SIG-M5 (cell line): ENCODE measurements at places on chromosomes 13 and 19.

DNA sequence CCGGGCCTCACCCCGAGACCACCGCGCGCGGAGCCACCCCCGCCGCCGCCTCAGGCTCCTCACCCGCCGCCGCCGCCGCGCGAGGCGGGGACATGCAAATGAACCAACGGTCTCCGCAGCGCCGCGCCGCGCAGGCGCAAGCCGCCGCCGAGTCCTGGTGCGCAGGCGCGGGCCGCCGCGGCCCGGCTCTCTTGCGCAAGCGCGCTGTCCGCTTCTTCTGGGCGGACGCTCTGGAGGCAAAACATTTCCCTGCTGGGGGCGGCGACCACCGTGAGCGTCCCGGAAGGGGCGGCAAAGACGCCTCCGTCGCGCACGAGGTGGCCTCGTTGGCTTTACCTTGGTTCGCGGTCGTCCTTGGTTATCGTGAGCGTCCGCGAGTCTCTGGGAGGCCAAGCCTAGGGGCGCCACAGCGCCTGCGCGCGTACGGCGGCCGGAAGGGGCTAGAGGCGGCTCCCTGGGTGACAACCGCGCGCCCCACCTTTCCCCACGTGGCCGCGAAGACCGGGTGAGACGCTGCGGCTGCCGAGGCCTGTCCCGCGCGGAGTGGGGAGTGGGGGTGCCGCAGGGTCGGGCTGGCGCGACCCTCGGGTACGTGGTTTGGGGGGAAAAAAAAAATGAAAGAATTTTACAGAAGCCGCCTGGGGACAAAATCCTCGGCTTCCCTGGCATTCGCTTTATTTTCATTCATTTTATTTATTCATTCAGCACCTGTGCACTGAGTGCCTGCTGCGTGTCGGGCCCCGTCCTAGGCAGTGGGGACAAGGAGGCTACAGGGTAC, at the start of the genes ARMC6 and SUGP2:
ARMC6 (plus strand) TSS at position 178 of the 778 bp plus-strand sequence. CDS start 607 bp downstream, outside the sequence.
SUGP2 (minus strand) TSS at position 92 of the 778 bp plus-strand sequence. CDS start 2,446 bp downstream, outside the sequence.
- peak; percentile 58 for DNase-seq

GRCh38 chr19:38411041-38411712, 8.3 kb downstream of the FAM98C start:
- DNase-seq, result no peak

DNA sequence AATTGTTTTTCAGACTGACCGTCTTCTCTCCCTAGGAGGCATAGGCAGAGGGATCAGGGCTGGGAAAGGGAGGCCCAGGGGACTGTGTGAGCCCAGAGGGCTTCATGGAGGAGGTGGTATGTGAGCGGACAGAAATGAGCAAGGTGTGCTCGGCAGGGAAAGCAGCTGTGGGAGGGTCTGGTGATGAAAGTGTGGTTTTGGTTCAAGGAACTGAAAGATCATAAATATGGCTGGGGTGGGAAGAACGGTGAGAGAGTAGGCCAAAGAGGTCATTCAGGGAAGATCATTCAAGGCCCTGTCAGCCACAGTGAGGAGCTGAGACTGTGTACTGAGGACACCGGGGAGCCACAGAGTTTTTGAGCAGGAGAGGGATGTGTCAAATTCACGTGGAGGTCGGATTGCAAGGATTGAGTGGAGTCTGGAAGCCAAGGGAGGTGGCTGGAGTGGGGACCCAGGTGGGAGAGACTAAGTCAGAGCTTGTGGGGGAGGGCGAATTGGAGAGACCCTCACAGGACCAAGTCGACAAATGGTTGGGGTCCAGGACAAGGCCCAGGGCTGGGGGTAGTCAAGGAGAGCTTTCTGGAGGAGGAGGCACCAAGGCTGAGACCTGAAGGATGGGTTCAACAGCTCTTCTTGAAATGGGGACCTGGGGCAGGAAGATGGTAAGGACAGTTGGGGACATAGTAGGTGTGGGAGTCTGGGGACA, 7.6 kb downstream of the PLD3 start:
- DNase-seq, result no peak

DNA sequence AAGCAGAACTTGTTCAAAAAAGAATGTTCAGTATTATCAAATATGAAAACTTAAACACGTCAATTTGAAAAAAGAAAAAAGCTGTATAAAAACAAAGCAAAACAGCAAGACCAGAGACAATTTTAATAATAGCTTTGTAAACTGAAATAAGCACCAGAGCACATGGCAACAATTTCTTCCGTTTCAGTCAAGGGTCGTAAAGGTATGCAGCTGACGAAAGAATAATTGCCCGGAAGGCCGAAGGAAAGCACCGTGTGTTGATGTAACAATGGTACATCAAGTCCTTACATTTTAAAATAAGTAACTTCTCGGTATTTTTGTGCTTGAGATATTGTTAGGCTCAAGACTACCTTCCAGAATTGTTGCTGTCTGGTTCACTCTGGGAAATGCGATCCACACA, 1.7 kb downstream of the PROSER1 start:
- DNase-seq, result no peak

DNA sequence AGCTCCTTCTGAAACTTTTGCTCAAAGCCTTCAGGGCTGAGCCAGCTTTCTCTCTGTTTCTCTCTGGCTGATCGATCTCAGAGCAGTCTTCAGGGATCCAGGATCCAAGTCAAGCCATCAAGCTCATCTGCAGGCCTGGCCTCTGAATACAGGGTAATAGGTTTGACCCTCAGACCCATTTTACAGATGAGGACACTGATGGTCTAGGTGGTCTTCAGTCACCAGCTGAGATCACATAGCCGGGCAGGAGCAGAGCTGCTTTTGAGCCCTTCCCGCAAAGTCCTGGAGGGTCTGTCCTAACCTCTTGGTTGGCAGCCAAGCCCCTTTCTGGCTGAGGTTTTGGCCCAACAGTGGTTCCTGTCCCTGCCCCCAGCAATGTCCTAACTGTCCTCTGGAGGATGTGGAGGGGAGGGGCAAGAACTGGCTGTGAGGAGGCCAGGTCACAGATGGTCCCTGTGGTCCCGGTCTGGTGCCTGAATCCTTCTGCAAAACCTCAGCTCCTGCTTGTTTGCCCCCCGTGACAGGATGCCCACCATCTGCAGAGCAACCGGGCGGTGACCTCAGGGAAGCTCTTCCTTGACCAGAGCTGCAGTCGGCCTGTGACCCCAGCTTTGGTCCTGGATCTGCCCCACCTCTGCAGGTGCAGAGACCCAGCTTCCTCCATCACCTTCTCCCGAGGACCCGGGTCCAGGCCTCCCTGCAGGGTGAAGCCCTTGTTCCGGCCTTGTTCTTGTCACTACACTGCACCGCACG, 5.8 kb upstream of the PEAK3 start:
- DNase-seq, result no peak

- DNase-seq, result no peak
Observed at GRCh38 chr19:22261596-22261995, 24.6 kb upstream of the ZNF729 start.

GRCh38 chr19:19475849-19476828, 39.2 kb downstream of the TSSK6 start:
- DNase-seq, result no peak

- no peak for DNase-seq
Observed at GRCh38 chr19:55322204-55322885, 2.8 kb downstream of the TMEM150B start.

DNA sequence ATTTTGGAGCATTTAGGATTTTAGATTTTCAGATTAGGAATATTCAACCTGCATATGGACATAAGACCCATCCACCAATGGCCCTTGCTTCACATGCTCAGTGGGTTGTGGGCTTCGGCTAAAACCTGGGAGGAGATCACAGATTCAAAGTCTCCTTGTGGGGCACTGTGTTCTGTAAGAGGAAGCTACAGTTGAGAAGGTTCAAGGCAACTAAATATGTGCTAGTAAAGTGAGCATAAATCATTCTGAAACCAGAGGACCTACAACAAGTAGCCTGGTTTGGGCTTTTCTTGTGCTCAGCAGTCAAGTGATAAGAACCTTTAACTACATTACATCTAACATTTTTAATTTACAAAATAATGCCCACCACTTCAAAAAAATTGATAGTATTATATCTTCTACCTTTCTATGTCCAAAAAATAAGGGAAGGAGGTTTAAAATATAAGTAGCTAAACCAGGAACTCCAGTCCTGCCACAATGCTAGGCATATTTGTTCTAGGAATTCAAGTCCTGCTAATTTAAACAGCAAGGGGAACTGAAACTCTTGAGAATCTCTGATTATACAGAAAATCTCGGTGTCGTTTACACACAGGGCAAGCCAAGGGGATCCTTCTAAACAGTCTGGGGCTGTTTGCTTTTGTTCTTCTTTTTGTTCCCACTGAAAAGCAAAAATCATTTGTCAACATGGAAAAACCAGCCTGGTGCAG, 36.6 kb downstream of the FOXO1 start:
- DNase-seq, result no peak

GRCh38 chr13:111551204-111551820, 230.9 kb downstream of the TEX29 start:
- no peak for DNase-seq
